ENCODE measurements at places on chromosomes 5 and 9.
A peak's percentile ranks its signal among the peaks of the same experiment; 100 is the strongest.

GRCh38 chr9:16899606-16900005, 29.1 kb upstream of the BNC2 start:
- DNase-seq = no peak

- DNase-seq = no peak
Measured at GRCh38 chr5:172909931-172910502, 49.2 kb upstream of the RPL26L1 start.

GRCh38 chr9:116641292-116642059, 45.6 kb upstream of the TRIM32 start:
- no peak for DNase-seq

DNA sequence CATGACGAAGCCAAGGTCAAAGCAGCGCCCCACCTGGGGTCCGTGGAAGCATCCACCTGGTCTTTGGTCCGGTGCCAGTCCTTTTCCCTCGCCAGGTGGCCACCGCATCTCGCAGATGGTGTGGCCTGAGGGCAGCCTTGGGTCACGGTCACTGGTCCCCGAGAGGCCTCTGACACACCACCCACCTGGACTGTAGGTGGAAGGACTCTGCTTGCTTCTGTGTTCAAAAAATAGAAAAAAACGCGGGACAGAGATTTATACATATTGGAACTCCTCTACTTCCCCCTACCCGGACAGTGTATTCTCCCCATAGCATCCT, 466 bp upstream of the TTC39B start:
- no peak for DNase-seq

- DNase-seq = peak; percentile 5
Measured at GRCh38 chr5:16897284-16897704, 38.8 kb downstream of the MYO10 start.

GRCh38 chr5:172173564-172174153, 14.4 kb downstream of the STK10 start:
- peak; percentile 42 for DNase-seq

DNA sequence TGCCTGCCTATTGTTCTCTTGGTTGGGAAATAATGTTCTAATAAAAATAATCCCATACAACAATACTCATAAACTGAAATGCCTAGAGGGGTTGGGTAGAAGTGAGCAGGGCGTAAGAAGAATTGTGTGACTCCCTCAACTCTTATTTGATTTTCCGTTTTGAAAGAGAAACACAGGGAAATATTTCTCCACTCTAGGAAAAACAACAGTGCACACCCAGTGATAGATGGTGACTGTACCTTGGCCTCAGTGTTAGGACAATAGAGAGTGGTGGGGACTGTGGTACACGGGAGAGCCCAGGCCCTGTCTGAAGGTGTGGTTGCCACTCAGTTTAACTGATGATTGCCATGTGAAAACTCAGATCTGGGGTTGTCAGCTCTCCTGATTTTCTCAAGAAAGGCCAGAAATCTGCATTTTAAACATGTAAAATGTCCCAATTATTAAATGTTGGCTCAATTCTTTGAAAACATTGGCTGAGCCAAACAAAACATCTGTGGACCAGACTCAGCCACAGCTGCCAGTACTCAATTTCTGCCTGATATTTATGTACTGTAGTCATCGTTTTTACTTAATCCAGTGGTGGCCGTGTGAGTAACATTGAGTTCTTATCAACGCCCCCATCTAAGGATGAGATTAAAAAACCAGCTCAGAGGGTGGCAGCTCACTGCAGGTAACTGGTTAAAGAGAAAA, 103.8 kb upstream of the ZNF618 start:
- no peak for DNase-seq

DNA sequence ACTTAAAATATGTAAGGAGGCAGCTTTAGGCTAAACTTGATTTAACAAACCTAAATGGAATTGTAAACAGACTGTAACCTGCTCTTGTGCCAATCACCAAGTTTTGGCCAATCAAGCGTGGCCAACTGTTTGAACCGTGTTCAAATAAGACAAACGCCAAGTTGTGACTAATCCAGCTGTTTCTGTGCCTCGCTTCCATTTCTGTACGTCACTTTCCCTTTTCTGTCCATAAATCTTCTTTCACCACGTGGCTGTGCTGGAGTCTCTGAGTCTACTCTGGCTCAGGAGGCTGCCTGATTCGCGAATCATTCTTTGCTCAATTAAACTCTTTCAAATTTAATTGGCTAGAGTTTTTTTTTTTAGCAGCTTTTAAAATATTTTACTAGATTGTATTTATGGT, 71.3 kb downstream of the LIX1 start:
- DNase-seq = no peak

DNA sequence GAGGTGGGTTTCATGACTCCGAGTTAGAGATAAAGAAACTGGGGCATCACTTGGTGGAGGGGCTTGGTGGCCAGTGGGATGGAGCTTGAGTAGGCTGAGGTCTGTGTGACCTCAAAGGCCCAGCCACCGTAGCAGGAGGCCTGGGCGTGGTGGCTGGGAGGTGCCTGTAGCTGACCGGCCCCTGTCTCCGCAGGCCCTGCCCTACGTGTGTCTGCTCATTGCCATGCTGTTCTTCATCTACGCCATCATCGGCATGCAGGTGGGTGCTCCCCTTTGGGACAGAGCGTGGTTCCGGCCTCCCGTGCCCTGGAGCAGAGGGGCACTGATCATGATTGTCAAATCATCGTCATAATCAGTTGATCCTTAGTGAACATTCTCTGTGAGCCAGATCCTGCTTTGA, 196.2 kb downstream of the CACNA1B start:
- DNase-seq = no peak

GRCh38 chr5:20224046-20224445, 236.0 kb upstream of the CDH18 start:
- no peak for DNase-seq

GRCh38 chr5:133348406-133348805, 263.9 kb downstream of the FSTL4 start:
- DNase-seq = no peak

GRCh38 chr5:22109315-22109714, 743.8 kb downstream of the CDH12 start:
- DNase-seq = no peak

- peak; percentile 99 for DNase-seq
Measured at GRCh38 chr5:168813184-168813968, 234.2 kb upstream of the PANK3 start.

- DNase-seq = peak; percentile 0
Measured at GRCh38 chr5:181182651-181183050, 22.3 kb downstream of the TRIM7 start.

DNA sequence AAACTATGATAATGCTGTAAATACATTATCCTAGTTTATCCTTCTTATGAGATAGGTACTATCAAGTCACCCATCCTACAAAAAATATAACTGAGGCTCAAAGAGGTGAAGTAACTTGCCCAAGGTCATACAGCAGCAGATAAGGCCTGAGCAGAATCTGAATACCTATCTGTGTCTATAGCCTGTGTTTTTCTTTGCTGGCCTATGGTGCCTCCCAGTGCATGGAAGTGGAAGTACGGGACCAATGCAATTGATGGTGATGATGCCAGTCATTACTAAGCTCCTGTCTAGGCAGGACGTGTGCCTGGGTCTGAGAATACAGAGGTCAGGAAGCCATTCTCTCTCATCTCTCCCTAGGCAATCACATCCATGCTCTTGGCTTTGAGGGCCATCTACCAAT, 67.8 kb downstream of the FAT2 start:
- DNase-seq = peak; percentile 69

Data from hematopoietic multipotent progenitor cell treated with erythropoietin and hydrocortisone succinate and interleukin-3 and kit ligand, for 8 days (in vitro differentiated cells).